ENCODE measurements at places on chromosomes 4 and X.

DNA sequence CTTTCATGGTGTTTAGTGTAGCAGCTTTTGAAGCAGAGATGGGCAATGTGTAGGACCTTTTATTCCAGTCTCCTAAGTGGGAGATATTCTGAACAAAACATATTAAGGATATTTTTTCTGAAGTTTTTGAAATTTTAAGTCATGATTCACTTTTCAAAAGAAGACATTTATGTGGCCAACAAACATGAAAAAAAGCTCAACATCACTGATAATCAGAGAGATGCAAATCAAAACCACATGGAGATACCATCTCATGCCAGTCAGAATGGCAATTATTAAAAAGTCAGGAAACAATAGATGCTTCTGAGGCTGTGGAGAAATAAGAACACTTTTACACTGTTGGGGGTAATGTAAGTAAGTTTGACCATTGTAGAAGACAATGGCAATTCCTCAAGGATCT is 76.0 kb downstream of the FAT4 start:
- no peak for DNase-seq

DNA sequence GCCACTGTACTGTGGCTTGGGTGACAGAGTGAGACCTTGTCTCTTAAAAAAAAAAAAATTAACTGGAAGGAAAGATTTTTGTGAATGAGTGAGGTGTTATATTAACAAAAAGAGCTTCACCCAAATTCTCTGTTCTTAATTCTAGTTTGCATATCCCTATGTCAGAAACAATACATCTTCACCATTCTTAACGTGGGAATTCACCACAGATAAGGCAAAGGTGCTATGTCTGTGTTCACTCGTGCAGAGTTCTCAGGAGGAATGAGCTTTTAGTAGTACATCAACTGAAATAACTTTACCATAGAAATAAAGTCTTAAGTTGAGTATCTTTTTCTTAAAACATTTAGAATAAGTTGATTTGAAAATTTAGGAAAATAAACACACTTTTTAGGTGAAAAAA is 135.1 kb downstream of the RAPGEF2 start:
- no peak for DNase-seq

DNA sequence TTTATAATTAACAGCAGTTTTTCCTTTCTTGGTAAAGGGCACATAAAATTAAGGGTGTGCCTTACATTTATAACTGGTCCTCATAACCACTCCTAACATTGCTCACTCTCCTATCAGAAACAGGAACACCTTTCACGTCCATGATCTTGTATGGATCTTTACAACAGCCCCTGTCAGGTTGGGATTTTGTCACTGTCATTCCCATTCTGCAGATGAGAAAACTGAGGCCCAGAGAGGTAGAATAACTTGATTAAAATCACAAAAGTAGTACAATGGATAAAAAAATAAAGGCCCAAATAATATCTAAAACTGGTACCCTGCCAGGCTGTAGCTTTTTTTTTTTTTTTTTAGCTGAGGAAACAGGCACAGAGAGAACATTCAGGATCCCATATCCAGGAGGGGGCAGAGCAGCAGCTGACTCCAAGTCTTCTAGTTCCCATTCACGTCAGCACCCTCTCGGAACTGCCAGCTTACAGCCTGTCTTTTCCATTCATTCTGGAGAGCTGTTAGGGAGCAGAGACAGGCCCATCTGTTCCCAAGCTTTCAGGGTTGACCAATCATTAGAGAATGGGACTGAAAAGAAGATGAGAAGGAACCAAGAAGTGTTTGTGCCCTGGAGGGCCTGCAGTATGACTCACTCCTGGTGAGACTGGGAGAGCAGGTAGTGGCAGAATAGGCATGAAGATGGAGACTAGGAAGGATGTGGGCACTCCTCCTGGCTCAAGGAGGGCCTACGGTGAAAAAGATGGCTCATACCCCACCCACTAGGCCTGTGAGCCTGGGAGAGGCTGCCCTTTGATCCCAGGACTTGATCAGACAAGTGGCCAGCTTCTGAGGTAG is 7.3 kb downstream of the SUV39H1 start:
- no peak for DNase-seq

DNA sequence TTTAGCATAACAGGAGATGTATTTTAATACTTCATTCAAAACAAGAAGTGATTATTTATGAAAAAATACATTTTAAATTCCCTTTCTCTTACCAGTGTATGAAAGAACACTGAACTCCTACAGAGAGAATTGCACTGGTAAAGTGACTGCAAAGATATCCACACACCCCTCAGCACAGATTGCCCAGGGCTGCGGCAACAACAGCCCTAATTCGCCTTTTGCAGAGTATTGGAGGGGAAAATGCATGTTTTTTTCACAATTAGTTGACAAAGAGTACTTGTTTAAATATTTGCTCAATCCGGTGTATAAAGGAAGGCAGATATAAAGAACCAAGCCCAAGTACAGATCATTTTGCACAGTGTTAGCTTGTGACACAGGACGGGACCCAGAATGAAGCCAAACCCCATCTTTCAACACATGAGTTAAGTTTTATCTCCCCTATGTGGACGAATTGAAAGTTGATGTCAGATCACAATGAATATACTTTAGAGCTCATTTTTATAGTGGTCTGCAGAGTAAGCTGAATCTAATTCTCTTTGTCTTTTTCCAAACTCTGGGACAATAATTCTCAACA is 551.4 kb upstream of the IGFBP7 start:
- no peak for DNase-seq
